IPS DF 6.9 (cell line): ENCODE measurements at places on chromosomes 3 and 15.

- DNase-seq = no peak
Measured at GRCh38 chr3:112425382-112425781, 73.9 kb downstream of the BTLA start.

DNA sequence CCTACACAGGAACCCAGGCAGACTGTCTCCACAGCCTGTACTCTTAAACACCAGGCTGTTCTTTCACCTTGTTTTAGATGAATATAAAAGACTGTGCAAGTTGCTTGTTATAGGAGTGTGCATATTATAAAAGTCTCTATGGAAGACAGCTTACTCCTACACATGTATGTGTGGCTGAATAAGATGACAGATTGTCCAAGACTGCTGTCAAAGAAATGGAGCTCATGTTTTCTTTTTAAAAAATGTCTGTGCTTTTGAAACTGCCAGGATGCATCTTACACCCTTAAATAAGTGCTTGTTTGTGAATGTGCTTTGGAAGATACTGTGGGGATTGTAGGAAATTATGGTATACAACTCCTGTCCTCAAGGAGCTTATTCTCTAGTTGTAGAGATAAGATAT is 237.4 kb downstream of the BBX start:
- DNase-seq = no peak

GRCh38 chr15:87952736-87953287 is 303.7 kb downstream of the NTRK3 start:
- DNase-seq = no peak

DNA sequence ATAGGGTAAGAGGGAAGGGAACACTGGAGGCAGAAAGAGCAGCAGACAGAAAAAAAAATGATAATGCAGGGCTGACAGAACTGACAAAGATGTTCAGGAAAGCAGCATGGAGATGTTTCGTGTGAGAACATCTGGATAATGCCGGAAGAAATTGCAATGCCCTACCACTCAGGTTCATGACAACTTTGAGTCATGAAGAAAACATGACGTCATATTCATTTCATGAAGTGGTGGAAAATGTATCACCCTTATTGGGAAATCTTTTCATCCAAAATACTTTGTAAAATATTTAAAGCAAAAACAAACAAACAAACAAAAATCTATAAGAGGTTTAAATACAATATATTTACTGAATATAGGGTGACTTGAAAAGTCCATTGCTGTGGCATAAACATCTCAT is 305.4 kb upstream of the IGF1R start:
- DNase-seq = no peak

- no peak for DNase-seq
Measured at GRCh38 chr3:46612324-46612723, at the start of gene FAM240A. Gene FAM240A (plus strand): TSS chr3:46612525. CDS start chr3:46612684, 159 bp downstream.

GRCh38 chr15:49558929-49559328 is 61.7 kb downstream of the FAM227B start:
- DNase-seq = no peak

DNA sequence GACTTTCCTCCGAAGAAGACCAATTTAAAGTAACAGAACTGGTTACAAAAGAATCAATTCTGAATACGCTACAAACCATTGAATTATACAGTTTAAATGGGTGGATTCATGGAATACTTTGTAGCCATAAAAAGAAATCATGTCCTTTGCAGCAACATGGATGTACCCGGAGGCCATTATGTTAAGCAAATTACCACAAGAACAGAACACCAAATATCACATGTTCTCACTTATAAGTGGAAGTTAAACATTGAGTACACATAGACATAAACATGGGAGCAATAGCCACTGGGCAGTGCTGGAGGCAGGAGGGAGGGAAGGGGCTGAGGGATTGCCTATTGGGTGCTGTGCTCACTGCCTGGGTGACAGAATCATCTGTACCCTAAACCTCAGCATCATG is 61.3 kb downstream of the EDEM1 start:
- no peak for DNase-seq

- no peak for DNase-seq
Measured at GRCh38 chr15:41429003-41429890, 12.4 kb downstream of the RTF1 start.

DNA sequence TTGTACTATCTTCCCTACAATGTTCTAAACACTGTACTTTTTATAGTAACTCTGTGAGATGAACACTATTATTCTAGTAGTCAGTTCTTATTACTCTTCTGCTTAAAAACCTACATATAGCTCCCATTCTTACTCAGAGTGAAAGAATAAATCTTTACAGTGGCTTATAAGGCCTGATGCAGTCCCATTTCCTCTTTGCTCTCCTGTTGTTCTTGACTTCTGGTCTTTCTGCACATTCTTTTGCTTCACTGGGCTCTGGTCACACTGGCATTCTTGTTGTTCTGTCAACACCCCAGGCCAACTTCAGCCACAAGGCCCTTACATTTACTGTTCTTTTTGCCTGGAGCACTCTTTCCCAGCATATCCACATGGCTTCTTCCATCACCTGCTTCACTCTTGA is 58.2 kb upstream of the TP63 start:
- no peak for DNase-seq

DNA sequence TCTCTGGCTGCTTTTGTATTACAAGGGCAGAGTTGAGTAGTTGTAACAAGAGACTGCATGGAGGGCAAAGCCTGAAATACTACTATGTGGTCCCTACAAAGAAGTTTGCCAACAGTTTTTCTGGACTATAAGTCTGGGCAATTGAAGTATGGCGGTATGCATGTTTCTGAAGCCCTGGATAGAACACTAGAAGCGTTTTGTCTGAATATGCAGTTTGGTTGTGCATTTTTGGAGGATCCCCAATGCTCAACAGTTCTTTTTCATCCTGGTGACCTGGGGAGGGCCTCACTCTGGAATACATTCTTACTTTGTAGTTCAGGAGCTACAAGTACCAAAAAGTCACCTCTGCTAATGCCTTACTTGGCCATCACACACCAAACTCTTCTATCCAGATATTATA is 29.6 kb downstream of the SH3GL3 start:
- DNase-seq = no peak

GRCh38 chr15:89975482-89976245 is 25.5 kb upstream of the ZNF710 start:
- no peak for DNase-seq

DNA sequence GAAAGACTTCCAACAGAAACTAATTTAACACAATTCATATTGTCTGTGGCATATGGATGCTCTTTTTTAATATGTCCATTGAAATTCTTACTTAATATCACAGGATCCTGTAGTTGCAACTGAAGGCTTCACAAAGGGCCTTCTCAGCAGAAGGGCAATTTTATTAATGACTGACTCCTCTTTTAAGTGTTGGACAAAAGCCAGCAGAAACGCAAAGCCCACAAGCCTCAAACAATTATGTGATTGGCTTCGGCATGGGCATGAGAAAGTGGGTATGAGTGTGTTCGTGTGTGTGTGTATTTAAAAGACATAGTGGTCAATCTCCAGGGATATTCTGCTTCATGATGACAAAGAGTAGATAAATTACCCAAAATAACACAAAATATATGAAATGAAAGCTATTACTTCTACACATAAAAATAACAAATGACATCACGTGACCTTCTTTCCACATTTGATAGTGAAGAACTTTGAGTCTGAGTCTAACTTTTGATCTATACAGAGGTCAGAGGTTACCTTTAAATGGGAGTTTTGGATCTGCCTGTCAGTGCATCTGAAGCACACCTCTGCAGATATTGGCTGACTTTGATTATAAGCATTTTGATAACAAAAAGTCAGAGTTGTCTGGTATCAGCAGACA is 496.9 kb downstream of the CADM2 start:
- DNase-seq = no peak

- no peak for DNase-seq
Measured at GRCh38 chr3:7428206-7428718, 567.3 kb downstream of the GRM7 start.

DNA sequence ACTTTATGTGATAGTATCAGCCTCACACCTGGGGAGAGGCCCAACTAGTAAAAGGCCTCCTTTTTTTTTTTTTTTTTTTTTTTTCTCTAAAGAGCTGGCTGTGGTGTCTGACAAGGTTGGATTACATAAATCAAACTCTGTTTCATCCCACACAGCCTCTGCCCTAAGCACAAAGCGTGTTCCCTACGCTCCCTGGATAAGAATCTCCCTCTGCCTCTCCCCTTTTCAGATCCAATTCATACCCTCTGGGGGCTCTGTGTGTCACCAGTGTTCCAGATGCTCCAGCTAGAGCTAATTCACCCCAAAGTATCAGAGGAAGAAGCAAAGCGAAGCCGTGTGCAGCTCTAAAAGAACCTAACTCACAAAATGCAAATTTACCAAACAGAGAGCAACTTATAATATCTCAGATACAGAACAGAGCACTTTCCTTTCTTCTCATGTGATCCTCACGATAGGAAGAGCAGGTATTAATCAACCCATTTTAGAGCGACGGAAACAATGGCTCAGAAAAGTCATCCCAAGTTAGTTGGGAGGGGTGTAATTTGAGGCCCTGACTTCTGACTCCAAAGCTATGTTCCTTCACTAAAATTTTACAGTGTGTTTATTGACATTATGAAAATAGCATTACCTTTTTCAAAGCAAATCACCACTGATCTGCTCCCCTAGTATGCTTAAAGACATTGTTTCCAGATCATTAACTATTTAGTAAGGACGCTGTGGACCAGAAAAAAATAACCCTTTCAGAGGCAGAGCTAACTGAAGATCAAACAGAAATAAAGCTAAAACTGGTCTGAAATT is 12.4 kb downstream of the BMF start:
- no peak for DNase-seq

- no peak for DNase-seq
Measured at GRCh38 chr3:127645371-127646015, 16.5 kb downstream of the PODXL2 start.

GRCh38 chr3:16886303-16886683 is 1.5 kb downstream of the PLCL2 start:
- no peak for DNase-seq

DNA sequence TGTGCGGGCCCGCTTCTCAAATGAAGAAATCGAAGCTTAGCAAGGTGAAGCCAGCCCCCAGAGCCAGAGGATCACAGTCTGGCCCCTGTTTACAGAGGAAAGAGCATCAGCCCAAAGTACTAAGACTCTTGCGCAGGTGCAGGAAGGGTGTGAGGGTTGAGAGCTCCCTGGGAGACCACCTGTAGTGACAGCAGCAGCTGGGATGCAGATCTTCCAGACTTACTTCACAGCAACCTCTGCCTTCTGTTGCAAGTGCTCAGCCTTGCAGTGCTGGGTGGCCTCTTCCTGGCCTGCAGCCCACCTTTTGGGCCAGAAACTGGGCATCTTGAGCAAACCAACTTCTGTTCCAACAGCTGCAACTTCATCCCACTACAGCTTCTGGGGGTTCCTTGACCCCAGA is 19.7 kb downstream of the SPATA12 start:
- DNase-seq = no peak

DNA sequence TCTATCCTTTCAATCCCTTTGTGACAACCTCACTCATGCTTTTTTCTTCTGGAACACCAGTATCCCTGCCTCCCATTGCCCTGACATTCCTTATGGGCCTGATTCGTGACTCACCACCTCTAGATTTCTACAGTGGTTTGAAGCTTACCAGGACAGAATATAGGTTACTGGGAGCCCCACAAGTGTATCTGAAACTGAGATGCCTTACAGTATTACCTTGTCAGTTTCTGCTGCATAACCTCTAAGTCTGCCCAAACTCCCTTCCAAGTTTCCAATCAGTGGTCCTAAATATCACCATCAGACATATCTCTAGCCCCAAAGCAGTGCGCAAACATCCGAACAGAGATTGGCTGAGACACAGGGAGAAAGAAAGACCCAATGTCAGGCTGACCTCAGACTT is 5.6 kb downstream of the CPB1 start:
- DNase-seq = no peak

GRCh38 chr3:34925851-34926250 is 713.5 kb upstream of the ARPP21 start:
- DNase-seq = no peak

- DNase-seq = no peak
Measured at GRCh38 chr3:65083240-65083639, 395.4 kb upstream of the ADAMTS9 start.

DNA sequence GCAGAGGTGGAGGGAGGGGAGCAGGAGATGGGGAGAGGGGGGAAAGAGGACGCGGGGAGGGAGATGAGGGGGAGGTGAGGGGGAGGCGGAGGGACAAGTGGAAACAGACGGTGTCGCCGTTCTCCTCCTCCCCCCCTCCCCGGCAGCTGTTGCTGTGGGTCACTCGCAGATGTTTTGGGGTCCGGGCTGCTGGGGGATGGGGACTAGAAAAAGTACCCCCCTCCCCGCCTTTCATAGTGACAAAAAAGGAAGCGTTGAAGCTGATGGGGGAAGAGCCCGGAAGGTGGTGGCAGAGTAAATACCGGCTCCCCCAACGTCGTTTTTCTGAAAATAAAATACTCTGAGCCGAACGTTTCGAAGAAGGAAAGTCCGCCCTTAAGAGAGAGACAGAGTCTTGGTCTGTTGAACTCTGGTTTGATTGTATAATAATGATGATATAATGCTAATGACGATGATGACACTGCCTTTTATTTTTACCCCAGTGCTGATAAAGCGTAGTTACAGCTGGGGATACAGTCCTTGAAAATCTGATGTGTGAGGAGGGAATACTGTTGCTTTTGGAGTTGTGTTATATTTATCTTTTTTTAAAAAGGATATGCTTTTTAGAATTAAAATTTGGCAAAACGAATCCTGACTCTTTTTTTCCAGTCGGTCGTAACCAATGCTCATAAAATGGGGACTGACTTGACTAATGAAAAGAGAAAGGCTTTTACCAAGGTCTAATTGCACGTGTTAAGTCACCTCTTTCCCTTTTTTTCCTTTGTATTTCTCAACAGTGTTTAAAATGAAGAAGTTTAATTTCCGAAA is 993 bp downstream of the STXBP5L start:
- DNase-seq = no peak

- DNase-seq = no peak
Measured at GRCh38 chr15:44570361-44570760, 33.4 kb downstream of the EIF3J start.

DNA sequence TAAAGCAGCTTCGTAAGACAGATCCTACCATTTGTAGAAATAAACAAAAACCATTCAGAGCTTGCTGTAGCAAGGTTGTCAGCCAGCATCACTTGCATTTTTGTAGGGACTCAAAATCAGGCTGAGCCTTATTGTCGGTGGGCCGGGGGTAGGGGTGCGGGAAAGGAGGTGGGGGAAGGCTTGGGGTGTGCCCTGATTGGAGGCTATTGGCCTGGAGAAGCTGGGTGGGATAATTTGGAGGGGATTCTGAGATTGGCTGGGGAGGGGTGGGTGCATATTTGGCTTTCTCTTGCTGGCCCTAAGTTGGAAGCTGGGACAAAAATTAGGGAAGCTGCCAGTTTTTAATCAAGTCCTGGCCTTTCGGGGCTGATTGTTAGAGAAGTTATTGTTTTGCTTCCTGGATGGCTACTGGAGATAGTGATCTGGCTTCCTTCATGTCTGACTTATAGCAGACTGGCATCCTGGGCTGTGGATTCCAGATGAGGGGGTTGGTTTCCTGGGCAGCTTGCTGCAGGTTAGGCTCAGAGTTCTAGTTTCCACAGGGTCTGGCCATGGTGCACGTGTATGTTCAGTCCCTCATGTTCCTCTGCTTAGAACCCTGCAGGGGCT is 22.8 kb downstream of the STOML1 start:
- DNase-seq = no peak
